ENCODE measurements at places on chromosomes 4 and X.

DNA sequence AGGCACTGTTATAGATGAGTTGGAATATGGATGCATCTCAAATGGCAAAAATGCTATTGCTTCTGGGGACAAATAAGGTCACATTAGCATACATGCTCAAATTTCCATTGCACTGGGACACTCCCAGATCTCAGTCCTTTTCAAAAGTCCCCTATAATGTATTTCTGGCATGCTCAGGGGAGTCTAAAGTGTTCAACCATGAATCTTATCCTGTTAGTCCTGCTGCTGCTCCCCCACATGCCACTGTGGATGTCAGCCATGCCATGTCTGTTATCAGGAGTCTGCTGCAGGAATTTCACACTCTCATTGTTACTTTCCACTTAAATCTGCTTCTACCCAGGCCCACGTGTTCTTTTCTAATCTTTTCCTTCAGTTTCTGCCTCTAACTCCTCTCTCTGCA lies 1000.6 kb downstream of the CCSER1 start:
- no peak for DNase-seq

- DNase-seq = no peak
Observed at GRCh38 chr4:84035568-84035967, 463.5 kb downstream of the NKX6-1 start.

DNA sequence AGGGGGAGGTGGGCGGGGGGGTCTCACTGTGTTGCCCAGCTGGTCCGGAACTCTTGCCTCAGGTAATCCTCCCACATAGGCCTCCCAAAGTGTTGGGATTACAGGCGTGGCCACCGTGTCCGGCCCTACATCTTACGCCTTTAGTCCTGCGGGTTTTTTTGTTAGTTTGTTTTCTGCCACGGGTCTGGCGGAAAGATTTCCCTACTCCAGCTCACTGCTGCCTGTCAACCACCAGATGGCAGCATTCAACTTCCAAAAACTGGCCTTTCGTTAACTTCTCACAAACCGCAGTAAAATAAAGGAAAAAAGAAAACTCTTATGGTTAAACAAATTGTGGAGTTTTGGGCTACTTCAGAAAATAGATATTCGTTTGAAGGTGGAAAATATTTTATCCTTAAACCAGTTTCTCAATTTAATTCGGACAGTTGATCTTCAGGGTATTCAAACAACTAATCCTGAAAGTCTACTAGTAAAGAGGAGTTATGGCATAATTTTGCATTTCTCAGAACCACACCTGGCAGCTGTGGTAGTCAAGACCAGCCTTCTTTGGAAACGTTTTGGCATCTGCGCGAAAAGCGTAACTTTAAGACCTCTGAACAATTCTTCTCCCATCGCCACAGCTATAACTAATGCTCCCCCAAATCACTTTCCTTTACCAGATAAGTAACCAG lies 41.1 kb downstream of the LUZP4 start:
- DNase-seq = no peak

DNA sequence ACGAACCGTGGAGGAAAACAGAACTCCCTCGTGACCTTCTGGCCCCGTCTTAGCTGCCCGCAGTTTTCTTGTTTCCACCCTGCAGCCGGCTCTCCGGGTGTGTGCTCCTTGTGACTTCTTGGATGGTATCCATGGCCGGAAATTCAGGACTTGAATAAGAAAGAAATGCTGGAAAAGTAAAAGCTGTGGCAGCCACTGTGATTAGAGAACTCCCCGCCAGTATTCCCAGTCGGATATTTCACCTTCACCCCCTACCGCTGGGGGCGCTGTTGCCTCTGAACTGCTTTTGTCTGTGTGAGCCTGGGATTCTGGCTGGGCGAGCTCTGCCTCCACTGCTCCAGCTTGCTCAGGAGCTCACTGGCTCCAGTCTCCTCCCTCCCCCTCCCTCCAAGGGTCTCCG lies 41.5 kb upstream of the CYP4V2 start:
- no peak for DNase-seq

GRCh38 chrX:98405376-98405775 lies 1521.7 kb downstream of the RPA4 start:
- DNase-seq = no peak

All from stimulated activated CD4-positive, alpha-beta T cell treated with anti-CD3 and anti-CD28 coated beads, Interleukin-15, amount 100 ng/mL, for 1 hour (primary cell).